ENCODE measurements at places on chromosomes 4 and X.

DNA sequence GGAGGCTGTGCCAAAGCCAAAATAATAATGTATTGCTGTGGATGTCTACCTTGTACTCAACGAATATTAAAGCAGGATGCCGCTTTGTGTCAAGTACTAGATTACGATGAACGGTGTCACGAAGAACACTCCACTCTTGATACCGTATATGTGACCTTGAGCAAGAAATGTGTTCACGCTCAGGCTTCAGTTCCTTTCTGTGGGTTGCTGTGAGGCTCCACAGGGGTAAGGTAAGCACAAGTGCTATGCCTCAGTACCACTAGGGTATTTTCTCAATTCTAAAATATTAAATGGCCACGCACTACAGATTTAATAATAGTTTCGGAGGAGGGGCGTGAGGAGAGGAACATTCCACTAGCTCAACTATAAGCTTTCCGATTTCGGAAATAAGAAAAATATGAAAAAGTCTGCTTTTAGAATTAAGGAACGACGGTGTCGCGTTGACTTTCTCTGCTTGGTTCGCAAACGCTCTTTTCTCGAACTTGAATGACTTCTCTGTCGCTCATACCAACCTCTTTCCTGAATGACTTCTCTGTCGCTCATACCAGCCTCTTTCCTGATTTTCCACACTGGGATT lies 607 bp upstream of the SCOC start:
- no peaks in the 10 kb centered on the region for H3K27me3 ChIP-seq
- peaks cover 4% of the 10 kb centered on the region for H3K4me1 ChIP-seq
- H3K27ac ChIP-seq: peak overlapping the region; percentile 93
- no peak for DNase-seq
- no peaks in the 10 kb centered on the region for H3K36me3 ChIP-seq
- peak overlapping the region; percentile 92 for H3K4me3 ChIP-seq

GRCh38 chr4:38804654-38805295 lies at the start of gene TLR1:
Gene TLR1, minus strand, starts transcription at chr4:38804791. Its CDS starts 5,960 bp downstream, at chr4:38798831.
- H3K4me3 ChIP-seq: peak within 1 kb of the TSS; percentile 5
- no peak for DNase-seq
- H3K4me1 ChIP-seq: no peaks in the 10 kb centered on the region
- H3K27ac ChIP-seq: peak within 1 kb of the TSS; percentile 54
- H3K27me3 ChIP-seq: no peaks in the 10 kb centered on the region

GRCh38 chr4:129043523-129043922 lies 49.8 kb downstream of the SCLT1 start:
- no peak for DNase-seq
- no peak overlapping the region for H3K4me3 ChIP-seq
- no peak overlapping the region for H3K27ac ChIP-seq
- no peaks in the 10 kb centered on the region for H3K4me1 ChIP-seq
- no peaks in the 10 kb centered on the region for H3K27me3 ChIP-seq
- H3K36me3 ChIP-seq: no peaks in the 10 kb centered on the region

GRCh38 chrX:37863728-37864127 lies 16.4 kb upstream of the DYNLT3 start:
- no peak overlapping the region for H3K27ac ChIP-seq
- H3K4me3 ChIP-seq: no peak overlapping the region
- H3K27me3 ChIP-seq: no peaks in the 10 kb centered on the region

DNA sequence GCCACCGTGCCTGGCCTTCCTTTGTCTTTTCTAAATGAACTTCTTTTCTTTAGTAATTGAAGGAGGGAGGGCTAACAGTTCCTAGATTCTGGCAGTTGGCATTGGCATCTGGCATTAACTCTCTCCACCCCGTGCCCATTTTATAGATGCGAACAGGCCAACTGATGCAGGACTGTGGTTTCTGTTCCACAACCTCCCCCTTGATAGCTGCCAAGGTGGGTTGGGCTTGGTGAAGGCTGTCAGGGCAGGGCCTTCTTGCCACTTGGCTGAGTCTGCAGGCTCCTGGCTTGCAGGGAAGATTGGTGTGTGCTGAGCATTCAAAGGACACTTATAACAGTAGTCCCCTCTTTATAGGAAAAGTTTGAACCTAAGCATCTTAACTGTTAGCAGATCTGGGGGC lies 4.3 kb downstream of the SOWAHD start:
- no peaks in the 10 kb centered on the region for H3K27me3 ChIP-seq
- H3K4me1 ChIP-seq: no peaks in the 10 kb centered on the region
- no peak for DNase-seq
- H3K27ac ChIP-seq: no peak overlapping the region

DNA sequence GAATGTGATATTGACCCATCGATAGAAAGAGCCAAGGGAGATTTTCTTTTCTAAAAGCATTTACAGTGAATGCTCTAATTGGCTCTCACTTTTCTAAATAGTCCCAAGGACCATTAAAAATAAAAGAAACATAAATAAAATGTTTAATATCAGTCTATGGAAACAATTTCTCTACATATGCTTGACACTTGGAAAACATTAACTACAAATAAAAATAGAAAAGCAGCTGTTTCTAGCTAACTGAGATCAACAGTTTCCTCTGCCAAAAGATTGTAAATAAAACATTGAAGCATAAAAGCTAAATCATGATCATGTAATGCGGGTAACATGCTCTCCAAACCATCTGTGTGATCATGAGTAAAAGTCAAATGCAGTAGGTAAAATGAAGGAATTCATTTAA lies 49.7 kb downstream of the CORIN start:
- H3K27ac ChIP-seq: no peak overlapping the region
- H3K4me3 ChIP-seq: no peak overlapping the region
- no peaks in the 10 kb centered on the region for H3K36me3 ChIP-seq
- no peak for DNase-seq
- no peaks in the 10 kb centered on the region for H3K27me3 ChIP-seq

DNA sequence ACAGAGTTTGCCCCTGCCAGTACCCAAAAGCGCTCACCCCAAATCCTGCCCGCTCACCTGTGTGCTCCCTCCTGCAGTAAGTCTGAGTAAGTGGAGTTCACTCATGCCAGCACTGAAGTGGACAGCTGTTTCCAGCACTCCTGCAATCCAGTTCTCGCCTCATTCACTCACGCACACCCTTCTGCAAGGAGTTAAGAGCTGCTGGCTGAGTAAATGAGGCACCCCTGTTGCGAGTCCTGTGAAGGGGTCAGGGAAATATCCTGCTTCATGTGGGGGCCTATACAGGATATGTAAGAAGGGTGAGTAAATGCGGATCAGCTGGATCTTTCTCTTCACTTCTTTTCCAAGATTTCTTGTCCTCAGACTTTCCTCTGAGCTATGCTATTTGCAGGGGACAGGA lies 23.5 kb downstream of the CXCL8 start:
- no peak for DNase-seq
- H3K4me3 ChIP-seq: no peak overlapping the region
- no peaks in the 10 kb centered on the region for H3K36me3 ChIP-seq

- no peak for DNase-seq
- no peak overlapping the region for H3K4me3 ChIP-seq
- H3K4me1 ChIP-seq: no peaks in the 10 kb centered on the region
- no peaks in the 10 kb centered on the region for H3K36me3 ChIP-seq
- H3K27me3 ChIP-seq: no peaks in the 10 kb centered on the region
Observed at GRCh38 chr4:133938061-133938460, 263.5 kb downstream of the PABPC4L start.

DNA sequence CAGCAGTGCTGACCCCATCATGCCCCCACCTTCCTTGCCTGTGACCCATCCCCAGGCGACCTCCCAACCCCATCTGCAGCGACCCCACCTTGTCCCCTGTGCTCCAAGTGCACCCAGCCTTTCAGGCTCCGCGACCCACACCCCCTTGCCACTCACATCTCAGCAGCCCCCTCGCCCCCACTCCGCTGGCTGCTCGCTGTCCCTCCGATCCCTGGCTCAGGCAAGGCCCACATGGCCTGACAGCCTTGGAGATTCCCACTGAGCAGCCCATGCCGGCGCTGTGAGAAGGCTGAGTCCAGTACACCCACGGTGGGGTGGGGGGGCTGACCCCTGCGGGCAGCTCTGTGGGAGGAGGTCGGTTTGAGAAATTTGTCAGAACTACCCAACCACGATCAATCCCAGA lies 9.1 kb downstream of the ZFYVE28 start:
- no peaks in the 10 kb centered on the region for H3K36me3 ChIP-seq
- no peaks in the 10 kb centered on the region for H3K27me3 ChIP-seq
- no peak for DNase-seq
- no peak overlapping the region for H3K27ac ChIP-seq
- H3K4me1 ChIP-seq: peaks cover 17% of the 10 kb centered on the region

DNA sequence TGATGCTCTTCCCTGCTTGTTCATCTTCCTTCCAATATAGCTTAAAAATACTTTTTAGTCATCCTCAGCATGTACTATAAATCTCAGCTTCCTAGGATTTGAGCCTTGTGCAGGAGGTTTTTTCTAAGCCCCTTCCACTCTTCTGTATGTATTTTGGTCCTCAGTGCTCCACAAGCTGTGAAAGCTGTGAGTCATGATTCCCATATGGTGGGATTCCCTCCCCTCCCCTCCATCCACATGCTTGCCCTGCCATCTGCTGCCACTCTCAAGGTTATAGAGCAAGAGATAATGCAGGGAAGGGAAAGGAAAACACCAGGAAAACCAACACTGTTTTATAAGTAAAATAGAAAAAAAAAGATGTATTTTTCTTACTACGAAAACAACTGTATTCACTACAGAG lies 58.5 kb upstream of the AP1S2 start:
- no peaks in the 10 kb centered on the region for H3K27me3 ChIP-seq
- no peaks in the 10 kb centered on the region for H3K4me1 ChIP-seq
- no peak for DNase-seq
- no peaks in the 10 kb centered on the region for H3K36me3 ChIP-seq
- H3K4me3 ChIP-seq: no peak overlapping the region
- no peak overlapping the region for H3K27ac ChIP-seq

GRCh38 chr4:88599298-88599697 lies 7.0 kb downstream of the HERC3 start:
- H3K36me3 ChIP-seq: no peaks in the 10 kb centered on the region
- H3K27me3 ChIP-seq: no peaks in the 10 kb centered on the region
- DNase-seq: no peak
- no peaks in the 10 kb centered on the region for H3K4me1 ChIP-seq
- no peak overlapping the region for H3K27ac ChIP-seq

DNA sequence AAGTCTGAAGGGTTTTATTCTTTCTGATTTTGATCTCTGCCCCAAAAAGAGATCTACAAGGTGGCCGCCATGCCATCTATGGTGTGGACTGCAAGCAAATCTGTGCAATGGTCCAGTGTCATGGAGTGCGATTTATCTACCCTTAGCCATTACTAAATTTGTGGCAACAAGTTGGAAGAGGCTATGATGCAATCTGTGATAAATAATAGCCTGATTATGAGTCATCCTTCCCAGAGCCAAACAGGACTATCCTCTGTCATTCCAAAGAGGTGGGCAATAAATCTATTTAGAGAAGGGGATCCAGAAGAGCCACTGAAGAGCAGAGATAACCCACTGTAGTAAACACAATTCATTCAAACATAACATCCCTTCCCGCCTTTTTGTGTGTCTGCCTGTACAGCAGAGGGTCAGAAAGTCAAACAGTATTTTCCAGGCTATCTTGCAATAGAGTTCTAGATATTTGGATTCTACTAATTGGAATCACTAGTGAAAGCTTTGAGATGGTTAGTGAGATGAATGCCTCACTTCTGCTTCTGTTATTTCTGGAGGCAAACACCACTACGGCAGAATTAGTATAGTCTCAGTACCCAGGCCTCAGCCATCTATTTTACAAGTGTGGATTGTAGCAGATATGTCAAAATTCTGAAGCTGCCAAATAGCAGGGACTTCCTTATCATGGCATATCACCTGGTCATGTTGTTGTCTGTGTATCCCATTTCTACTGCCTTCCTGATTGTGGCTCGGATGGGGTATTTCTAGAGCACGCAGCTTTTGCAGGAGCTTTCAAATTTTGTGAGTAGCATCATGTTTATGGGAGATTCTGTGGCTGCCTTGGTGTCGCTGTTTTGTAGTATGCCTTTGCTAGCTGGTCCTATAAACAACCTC lies 192.0 kb downstream of the SMIM20 start:
- H3K36me3 ChIP-seq: no peaks in the 10 kb centered on the region
- DNase-seq: no peak
- no peaks in the 10 kb centered on the region for H3K27me3 ChIP-seq
- H3K27ac ChIP-seq: peak overlapping the region; percentile 16

GRCh38 chrX:52574416-52575275 lies 57.8 kb upstream of the XAGE1B start:
- no peaks in the 10 kb centered on the region for H3K4me1 ChIP-seq
- no peaks in the 10 kb centered on the region for H3K27me3 ChIP-seq
- peak; percentile 41 for DNase-seq
- no peaks in the 10 kb centered on the region for H3K36me3 ChIP-seq
- no peak overlapping the region for H3K4me3 ChIP-seq

GRCh38 chr4:69116645-69117321 lies 20.5 kb downstream of the UGT2B7 start:
- no peak for DNase-seq
- H3K27ac ChIP-seq: peak overlapping the region; percentile 72
- no peaks in the 10 kb centered on the region for H3K36me3 ChIP-seq

DNA sequence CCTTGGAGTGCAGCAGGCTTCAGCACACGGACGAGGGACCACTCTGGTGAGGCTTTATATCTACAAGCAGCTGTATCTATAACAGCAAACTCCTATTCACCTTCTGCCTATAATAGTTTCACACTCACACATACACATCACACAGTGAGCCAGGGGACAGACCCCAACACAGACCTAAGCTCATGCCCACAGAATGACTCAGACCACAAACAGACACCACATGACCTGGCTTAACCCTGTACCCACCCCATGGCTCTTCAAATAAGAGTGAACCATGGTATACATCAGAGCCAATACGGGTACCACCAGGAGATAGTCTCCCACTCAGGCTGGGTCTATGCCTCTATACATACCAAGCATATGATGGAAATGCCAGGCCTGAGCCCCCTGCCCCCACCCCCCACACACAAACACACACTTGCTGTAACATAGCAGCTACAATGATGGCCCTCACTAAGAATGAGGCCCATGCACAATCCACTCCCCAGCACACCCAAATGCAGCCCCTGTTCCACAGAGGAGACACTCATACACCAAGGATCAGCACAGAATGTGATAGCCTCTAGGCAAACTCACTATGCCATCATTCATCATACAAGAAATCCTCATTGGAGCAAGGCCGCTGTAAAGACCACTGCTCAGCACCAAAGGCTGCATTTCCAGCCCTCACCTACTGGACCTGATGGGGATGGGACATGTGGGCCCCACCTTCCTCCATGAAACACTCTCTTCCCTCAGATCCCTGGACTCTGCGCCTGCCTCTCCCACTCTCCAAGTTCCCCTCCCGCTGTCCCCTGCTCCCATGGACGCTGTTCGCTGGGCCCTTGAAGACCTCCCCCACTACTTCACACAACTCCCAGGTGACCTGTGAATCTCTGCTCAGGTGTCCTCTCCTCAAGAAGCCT lies 62.1 kb upstream of the XIAP start:
- H3K4me1 ChIP-seq: no peaks in the 10 kb centered on the region
- no peak for DNase-seq
- H3K4me3 ChIP-seq: no peak overlapping the region
- H3K36me3 ChIP-seq: no peaks in the 10 kb centered on the region
- no peaks in the 10 kb centered on the region for H3K27me3 ChIP-seq

- DNase-seq: no peak
- H3K36me3 ChIP-seq: no peaks in the 10 kb centered on the region
Observed at GRCh38 chr4:129092631-129093190, 628 bp downstream of the SCLT1 start.

- no peaks in the 10 kb centered on the region for H3K27me3 ChIP-seq
- no peaks in the 10 kb centered on the region for H3K4me1 ChIP-seq
- no peaks in the 10 kb centered on the region for H3K36me3 ChIP-seq
- DNase-seq: no peak
- H3K27ac ChIP-seq: no peak overlapping the region
Observed at GRCh38 chrX:134075894-134076718, 90.7 kb upstream of the GPC3 start.
